ENCODE measurements at places on chromosomes 13 and 19.

DNA sequence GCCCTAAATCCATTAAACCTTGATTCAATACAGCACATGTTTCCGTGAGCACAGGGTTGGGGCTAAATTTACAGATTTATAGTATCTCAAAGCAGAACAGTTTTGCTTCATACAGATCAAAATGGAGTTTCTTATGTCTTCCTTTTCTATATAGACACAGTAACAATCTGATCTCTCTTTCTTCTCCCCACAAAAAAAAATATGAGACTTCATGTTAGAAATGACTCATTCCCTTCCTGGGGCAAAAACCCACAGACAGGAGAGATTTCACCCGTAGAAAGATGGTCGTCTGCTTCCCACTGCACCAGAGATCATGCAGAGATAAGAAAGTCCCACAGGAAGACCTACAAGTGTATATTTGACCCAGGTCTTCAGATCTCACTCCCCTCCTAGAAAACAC, 7.7 kb upstream of the ZNF611 start:
- no peak for DNase-seq

- no peak for DNase-seq
Observed at GRCh38 chr19:19461671-19462622, 53.4 kb downstream of the TSSK6 start.

GRCh38 chr19:57812226-57812625, 2.5 kb downstream of the ZNF552 start:
- DNase-seq = no peak

GRCh38 chr13:78238911-78239310, 320.3 kb upstream of the EDNRB start:
- DNase-seq = no peak
